ENCODE measurements at places on chromosomes 5 and 9.

GRCh38 chr5:89268460-89268859 lies 385.5 kb upstream of the MEF2C start:
- DNase-seq: no peak

- no peak for DNase-seq
Measured at GRCh38 chr9:126670270-126670669, 56.5 kb downstream of the LMX1B start.

GRCh38 chr5:96157841-96158291 lies 196.2 kb upstream of the ELL2 start:
- no peak for DNase-seq

DNA sequence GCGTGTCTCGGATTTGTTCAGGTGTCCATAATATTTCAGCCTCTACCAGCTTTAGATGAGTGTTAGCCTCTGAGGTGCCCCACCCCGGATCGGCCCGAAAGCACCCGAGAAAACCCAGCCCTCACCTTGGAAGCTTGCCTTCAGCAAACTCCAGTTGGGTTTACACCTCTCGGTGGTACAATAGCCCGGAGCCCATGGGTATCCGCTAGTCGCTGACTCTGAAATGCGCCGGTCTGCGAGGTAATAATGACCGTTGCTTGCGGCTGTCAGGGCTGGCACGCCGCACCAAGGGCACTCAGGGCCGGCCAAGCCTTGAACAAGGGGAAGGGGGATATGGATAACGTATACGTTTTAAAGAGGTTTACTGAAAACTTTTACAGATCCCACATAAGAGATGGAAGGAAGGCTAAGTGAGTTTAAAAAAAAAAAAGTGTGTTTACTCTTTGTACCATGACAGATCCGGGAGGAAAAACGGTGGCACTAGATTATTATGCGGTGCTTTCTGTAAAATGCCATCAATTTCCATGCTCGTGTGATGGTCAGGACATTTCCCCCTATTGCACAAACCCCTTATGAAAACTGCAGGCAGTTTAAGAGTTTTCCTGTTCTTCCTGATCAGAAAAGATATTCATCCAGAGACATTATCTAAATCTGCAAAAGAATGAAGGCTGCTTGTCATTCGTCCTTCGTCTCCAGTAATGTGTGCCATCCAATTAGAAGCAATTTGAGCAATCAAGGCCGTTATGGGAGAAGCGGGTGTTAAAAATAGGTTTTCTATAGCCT lies 124.2 kb downstream of the TMEM161B start:
- no peak for DNase-seq

DNA sequence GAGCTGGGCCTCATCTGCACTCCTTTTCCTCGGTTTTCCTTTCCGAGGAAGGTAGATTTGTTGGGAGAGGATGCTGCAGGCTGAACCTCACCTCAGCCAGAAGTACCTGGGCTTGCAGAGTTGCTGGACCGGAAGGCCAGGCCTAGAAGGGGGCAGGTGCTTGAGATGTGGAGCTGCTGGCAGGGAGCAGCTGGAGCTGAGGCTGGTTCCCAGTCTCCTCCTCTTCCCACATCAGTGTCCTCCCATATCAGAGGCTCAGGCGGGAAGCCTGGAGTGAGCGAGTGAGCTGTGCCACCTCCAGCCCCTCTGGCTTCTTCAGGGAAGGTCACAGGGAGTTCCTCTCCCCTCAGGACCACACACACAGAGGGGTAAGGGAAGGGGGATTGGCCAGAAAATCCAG lies 259.4 kb downstream of the GADD45G start:
- no peak for DNase-seq
